ENCODE measurements at places on chromosomes 5 and 9. TPM values are rescaled to one million over a fixed set of nuclear protein-coding genes. Genes with fewer than 3 reads are reported as not detected.

The RRAGA gene
- 59.0 TPM for total RNA-seq

The GDA gene
- total RNA-seq = not detected

The ITGA1 gene
- 3.7 TPM for total RNA-seq

The FABP6 gene
- total RNA-seq = not detected

The ANKRD34B gene
- total RNA-seq = 1.5 TPM

The ZDHHC11B gene
- not detected for total RNA-seq

The TNFSF15 gene
- 0.25 TPM for total RNA-seq

The RASGEF1C gene
- total RNA-seq = not detected
